ENCODE measurements at places on chromosomes 16 and 17.
A peak's percentile ranks its signal among the peaks of the same experiment; 100 is the strongest.

- no peak for DNase-seq
Measured at GRCh38 chr16:17313085-17313611, 157.6 kb downstream of the XYLT1 start.

- DNase-seq: no peak
Measured at GRCh38 chr17:8122924-8123694, 797 bp downstream of the HES7 start.

DNA sequence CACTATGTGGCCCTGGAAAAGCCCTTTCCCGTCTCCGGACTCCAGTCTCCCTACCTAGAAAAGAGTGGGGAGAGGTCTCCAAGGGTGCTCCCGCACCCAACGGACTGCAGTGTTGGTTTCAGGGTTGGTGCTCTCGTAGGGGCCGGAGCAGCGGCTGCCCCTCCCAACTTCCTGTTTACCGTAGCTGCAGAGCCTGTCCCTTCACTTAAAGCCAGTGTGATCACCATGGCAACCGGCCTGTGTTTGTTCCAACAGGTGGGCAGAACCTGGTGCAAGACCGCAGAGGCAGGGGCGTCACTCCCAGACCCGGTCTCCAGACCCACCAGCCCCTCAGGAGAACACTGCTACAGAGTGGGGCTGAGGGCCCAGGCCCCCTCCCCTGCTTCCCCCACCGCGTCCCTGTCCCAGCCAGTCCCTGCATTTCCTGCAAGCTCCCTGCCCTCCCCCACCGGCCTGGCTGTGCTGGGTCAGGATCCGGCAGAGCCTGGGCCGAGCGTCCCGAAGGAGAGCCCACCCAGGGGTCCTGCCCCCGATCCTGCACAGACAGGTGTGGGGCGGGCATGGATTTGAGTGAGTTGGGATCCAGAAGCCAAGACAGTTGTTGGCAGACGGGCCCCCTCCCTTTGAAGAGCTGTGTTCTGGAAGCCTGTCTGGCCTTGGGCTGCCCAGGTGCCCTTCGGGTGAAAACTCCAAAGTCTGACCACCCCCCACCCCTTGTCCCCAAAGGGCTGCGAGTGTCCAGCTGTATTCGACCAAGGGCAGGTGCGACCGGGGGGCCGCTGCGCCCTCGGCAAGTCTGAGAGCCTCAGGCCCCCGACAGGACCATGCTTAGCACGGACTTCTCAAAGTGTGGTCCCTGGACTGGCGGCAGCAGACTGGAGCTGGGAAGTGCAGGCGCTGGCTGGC, 1.5 kb upstream of the BAIAP3 start:
- peak; percentile 64 for DNase-seq

- DNase-seq: no peak
Measured at GRCh38 chr16:13633391-13633861, 286.5 kb upstream of the ERCC4 start.

DNA sequence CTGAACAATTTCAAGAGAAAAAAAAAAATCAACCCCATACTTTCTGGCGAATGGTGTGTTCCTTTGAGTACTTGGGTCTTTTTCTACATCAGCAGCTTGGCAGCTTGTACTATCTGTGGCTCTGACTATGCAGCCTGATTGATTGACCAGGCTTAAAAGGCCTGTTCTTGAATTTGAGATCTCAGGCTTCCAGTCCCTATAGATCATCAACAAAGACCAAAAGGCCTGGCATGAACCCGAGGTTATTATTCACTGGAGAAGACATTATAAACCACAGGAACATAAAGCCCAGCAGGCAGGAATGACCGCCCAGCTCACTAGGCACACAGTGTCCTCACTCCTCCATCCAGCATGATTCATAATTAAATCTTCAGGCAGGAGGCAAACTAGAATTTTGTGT, 32.1 kb upstream of the CDH3 start:
- DNase-seq: no peak

DNA sequence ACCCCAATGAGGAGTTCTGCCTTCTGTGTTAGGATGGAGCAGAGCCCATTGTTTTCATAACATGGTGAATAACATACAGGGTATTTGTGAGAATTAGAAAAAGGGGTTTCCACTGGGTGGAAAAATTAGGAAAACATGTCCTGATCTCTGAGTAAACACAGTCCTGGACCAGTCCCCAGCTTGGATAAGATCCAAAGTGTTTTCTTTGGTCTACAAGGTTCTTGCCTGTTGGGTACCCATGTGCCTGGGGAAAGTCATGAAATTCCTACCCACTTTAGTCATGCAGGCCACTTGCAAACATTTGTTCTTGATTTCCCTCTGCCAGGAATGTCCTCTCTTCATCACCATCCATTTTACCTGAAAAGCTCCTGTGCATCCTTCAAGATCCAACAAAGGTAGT, 164.8 kb upstream of the DYNLRB2 start:
- DNase-seq: no peak

DNA sequence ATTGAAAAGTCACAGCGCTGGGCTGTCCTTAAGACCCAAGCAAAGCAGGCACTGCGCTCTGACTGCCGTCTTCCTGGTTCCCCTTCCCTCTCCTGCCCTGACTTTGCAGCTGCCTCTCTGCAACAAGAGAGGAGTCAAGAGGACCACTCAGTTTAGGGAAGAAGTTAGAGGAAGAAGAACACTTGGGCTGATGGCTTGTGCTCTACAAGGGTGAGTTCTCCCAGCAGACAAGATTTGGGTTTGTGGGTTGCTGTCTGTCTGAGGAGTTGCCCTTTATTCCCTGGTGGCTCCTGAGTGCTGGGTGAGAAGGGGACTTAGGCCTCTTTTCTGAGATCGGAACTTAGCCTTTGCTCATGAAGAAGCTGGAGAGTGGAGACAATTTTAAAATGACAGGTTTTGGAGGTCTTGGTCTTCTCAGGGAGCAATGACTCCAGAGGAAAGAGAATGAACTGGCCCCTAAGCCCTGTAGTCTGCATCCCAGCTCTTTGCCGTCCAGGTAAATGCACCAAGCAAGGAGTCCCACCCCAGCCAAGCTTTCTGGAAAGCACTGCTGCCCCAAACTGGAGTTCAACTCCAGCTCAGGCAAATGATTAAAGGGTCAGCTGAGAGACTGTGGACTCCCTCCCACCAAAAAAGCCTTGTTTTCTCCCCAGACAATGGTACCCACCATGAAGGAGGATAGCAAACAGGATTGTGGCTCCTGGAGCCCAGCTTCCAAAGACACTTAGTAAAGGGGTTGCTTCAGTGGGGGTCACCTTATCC, 2.7 kb upstream of the HOXB9 start:
- DNase-seq: no peak

DNA sequence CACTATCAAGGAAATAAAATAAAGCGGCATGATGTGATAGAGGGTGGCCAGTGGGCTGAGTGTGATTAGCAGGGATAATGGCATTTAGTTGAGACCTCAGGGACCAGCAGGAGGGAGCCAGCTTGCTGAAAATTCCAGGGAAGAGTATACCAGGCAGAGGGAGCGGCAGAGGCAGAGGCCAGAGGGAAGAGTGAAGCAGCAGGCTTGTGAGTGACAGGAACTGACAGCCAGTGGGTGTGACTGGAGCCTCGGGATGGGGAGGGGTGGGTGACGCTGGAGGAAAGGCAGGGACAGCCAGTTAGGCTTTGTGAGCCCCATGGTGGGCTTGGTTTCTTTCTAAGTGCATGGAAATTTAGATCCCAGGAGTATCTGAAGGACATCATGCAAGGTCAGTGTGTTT, 209.7 kb upstream of the CACNG3 start:
- DNase-seq: no peak

GRCh38 chr17:60087882-60088669, 9.4 kb upstream of the HEATR6 start:
- DNase-seq: no peak

DNA sequence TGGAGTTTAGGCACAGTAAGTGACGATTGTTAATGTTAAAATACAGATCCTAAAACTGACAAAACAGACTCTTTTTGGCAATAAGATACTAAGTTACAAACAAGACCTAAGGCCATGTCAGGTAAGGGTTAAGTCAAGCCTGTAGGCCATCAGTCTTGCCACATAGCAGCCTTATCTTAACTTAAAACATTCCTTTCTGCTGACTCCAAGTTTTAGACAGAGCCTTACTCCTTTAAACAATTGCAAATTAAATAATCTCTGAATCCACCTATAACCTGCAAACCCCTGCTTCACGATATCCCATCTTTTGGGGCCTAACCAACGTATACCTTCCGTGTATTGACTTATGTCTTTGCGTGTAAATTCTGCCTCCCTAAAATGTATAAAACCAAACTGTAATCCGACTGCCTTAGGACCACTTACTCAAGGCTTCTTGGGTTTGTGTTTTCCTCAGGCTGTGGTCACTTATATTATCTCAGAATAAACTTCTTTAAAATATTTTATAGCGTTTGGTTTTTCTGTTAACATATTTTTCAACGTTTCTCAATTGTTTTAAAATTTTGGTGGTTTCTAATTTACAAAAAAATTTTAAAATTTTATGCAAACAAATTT, 64.4 kb downstream of the EFCAB5 start:
- DNase-seq: no peak

- DNase-seq: no peak
Measured at GRCh38 chr17:20121359-20122253, 112.4 kb downstream of the SPECC1 start.

- no peak for DNase-seq
Measured at GRCh38 chr16:57809276-57810196, 7.2 kb upstream of the KIFC3 start.

DNA sequence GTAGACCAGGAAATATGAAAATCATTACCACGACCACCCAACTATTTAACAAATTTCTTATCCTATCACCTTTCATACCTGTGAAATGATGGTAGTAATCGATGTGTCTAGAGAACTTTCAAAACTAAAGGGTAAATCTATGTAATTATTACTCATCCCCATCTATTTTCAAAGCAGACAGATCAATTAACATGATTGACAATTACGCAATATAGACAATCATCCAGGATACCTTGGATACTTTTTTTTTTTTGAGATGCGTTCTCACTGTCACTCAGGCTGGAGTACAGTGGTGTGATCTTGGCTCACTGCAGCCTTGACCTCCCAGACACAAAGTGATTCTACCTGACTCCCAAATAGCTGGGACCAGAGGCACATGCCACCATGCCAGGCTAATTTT, 4.0 kb upstream of the C16orf46 start:
- DNase-seq: no peak
